A549 (cell line): ENCODE measurements at places on chromosomes 3 and 15. TPM values are rescaled to one million over a fixed set of nuclear protein-coding genes. Genes with fewer than 3 reads are reported as not detected.
A peak's percentile ranks its signal among the peaks of the same experiment; 100 is the strongest.

Gene NSUN3
- 8.6 to 11.0 TPM (median 8.8 TPM) in 3 replicates for polyA plus RNA-seq

Gene FAM131A
- 5.4 to 6.1 TPM (median 6.0 TPM) in 3 replicates for polyA plus RNA-seq

Gene KBTBD8
- 0.53 to 0.66 TPM (median 0.61 TPM) in 3 replicates for polyA plus RNA-seq

Gene PLSCR2
- not detected in 3 replicates for polyA plus RNA-seq

Gene TAGLN3
- polyA plus RNA-seq = not detected in 3 replicates

Gene GUCA1C
- polyA plus RNA-seq = not detected in 3 replicates

Gene KLHL24
- polyA plus RNA-seq = 2.7 to 4.0 TPM (median 3.6 TPM) in 3 replicates

DNA sequence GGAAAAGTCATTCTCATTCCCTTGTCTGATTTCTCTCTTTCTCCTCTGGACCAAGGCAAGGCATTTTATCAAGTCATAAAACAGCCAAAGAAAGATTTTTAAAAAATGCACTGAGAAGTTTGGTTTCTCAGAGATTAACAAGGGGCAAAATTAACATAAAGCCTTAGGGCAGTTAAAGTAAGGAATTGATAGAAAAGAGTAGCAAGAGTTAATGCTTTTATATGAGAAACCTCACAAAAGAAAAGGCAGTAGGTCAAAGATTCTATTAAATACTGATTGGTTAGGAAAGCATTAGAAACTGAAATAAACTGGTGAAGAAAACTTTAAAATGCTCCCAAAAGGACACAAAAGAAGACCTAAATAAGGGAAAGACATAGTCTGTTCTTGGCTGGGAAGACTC is 121.0 kb upstream of the PRTG start:
- DNase-seq = no peak

DNA sequence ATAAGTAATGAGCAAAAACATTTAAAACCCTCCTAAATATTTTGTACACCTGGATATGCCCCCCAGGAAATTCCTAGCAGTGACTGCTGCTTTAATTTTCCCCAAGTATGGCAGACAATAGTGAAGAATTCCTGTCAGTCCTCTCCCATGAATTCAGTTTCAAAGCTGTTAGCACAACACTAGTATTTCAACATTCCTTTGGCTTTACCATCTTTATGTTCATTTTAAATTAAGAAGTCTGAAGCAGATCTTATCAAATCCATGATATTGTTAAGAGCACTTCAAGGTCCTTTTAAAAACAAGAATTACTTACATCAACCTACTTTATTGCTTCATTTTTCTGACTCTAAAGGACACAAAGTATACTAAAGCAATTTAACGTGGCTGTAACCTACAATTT is 28.8 kb upstream of the CDIN1 start:
- no peak for DNase-seq

DNA sequence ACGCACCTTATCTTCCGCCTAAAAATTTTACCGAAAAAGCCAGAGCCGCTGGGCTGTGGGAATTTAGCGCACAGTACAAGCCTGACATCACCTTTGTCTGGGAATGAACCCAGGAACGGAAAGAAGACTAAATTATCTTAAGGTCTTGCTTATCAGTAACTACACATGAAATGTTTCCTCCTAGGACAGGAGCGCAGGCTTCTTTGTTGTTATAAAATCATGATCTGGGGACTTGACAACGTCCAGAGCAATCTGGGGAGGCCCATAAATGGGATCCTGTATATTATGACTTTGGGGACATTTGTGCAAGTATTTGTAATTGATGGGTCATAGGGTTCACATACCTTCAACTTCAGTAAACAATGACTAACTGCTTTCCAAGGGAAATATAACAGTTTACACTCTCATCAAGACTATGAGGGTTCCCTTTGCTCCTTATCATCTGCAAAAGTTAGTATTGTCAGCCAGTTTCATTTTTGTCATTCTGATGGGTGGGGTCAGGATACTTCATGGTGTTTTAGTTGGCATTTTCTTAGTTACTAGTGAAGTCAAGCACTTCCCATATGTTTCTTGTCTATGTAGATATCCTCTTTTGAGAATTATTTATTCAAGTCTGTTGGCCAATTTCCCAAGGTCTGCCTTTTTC is 213.9 kb upstream of the PFN2 start:
- peak; percentile 33 for DNase-seq

DNA sequence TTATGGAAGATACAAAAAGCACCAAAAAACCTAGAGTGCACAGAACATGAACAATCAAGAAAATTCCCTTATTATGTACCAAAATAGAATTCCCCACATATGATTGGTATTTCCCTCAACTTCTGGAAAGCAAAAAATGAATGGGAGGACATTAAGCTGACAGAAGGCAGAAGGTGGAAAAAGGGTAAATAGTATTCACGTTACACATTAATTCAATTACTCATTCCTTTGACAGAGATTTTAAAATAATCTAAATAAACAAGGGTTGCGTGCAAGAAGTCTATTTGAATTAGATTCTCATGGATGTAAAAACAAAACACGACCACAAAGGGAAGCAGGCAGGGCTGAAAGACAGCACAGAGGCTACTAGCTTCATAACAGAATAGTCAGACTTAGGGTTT is 260.5 kb upstream of the ZPLD1 start:
- DNase-seq = peak; percentile 73

DNA sequence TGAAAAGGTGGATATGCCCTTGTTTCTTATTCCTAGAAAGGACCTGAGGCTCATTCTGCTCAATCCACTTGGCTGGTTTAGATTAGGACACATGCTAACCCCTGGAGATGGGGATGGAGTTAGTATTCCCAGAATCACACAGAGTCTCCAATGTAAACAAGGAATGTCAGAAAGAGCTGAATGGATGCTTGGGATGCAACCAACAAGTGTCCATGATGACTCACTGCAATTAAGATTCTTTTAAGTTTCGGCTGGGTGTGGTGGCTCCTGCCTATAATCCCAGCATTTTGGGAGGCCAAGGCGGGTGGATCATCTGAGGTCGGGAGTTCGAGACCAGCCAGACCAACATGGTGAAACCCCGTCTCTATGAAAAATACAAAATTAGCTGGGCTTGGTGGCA is 315.5 kb upstream of the AZI2 start:
- no peak for DNase-seq

DNA sequence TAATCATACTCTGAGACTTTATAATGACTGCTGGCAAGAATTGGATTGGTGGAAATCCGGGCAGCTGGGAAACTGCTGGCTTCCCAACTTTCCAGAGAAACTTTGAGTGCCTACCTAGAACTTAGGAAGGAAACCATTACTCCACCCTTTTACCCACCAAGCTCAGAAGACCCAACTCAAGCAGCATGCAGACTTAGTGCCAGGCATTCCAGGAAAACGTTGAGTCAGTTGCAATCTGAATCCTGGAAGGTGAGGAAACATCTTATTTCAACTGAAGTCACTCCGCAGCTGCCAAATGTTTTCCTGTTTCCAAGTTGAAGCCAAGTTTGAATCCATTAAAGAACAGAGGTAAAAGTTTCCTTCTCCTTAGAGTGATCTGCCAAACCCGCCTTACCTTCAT is 126.5 kb downstream of the ZNF385D start:
- no peak for DNase-seq

DNA sequence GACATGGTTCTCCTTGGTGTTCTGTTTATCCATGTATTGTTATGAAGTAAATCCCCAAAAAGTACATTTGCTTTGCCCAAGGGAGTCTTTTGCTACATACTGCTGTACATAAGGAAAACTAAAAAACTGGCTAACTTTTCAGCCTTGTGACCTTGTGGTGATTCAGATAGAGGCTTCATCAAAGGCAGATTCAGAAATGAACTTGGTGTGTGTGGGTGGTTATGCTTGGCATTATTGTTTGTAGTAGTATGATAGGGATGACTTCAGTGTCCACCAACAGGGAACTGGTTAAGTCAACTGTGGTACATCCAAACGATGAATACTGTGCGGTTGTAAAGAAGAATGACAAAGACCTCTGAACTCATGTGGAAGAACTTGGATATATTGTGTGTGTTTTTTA is 75.6 kb upstream of the CHRNB4 start:
- DNase-seq = no peak

- DNase-seq = no peak
Measured at GRCh38 chr3:4581498-4581897, 88.3 kb downstream of the ITPR1 start.

DNA sequence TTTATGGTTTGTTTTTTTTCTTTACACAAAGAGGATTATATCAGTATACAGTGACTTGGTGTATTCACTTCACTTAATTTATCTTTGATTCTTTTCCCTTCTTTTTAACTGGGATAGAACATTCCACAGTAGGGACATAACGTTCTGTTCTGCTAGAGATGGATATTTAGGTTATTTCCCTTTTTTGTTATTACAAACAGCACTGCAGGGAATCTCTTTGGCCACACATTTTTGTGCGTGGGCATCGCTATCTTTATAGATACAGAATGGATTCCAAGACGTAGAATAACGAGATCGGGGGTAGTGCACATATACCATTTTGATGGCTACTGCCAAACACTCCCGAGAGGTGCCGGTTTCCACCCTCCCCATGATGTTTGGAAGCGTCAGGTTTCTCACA is 44.8 kb downstream of the PXYLP1 start:
- no peak for DNase-seq

DNA sequence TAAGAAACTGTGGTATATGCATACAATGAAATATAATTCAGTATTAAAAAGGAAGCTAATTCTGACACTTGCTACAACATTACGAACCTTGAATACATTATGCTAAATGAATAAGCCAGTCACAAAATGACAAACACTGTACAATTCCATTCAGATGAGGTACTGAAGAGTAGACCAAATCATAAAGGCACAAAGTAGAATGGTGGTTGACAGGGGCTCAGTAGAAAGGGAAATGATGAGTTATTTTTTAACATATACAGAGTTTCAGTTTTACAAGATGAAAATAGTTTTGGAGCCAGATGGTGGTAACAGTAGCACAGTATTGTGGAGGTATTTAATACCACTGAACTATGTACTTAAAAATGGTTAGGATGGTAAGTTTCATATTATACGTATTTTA is 254.6 kb upstream of the RBMS3 start:
- no peak for DNase-seq

DNA sequence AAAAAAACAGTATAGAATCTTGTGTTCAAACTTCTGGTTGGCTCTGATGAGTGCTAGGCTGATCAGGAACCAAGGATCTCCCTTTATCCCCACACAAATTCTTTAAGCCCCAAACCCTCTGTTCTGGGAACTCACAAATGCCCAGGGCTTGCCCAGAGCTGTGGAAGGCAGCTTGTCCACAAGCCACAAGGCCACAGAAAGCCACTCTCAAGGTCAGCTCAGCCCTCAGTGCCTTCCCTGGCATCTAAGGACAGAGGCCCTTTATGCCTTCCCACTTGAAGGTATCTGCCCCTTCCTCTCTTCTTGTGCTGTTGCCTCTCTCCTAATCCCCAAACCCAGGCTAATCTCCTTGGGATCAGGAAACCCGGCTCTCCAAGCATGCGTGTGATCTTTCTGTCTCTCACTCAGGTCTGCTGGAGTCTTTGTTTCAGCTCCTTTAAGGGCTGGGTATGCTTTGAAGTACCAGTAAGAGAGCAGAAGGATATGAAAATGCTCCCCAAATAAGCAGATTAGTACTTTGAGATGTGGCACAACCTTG is 145.0 kb upstream of the TRIM42 start:
- no peak for DNase-seq

- DNase-seq = no peak
Measured at GRCh38 chr3:49665822-49666519, 8.2 kb upstream of the APEH start.

DNA sequence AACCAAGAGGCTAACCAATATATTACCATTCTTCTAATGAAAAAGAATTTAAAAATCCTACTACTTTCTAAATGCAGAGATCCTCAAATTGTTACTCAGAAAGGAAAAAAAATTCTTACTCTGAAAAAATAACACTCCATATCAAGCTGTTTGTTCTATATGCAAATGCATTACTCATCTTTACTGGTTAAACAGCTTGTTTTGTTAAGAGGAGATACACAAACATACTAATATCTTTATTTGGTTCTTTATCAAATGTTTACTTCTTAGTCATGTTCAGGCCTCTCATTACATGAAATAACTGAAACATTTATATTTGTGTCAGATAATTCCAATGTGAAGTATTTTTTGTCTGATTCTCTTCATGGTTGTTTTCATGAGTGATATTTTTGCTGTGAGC is 146.8 kb downstream of the PCCB start:
- no peak for DNase-seq

GRCh38 chr3:143389388-143389787 is 269.8 kb downstream of the CHST2 start:
- no peak for DNase-seq

GRCh38 chr3:112815981-112816380 is 30.7 kb downstream of the CD200R1L start:
- no peak for DNase-seq

DNA sequence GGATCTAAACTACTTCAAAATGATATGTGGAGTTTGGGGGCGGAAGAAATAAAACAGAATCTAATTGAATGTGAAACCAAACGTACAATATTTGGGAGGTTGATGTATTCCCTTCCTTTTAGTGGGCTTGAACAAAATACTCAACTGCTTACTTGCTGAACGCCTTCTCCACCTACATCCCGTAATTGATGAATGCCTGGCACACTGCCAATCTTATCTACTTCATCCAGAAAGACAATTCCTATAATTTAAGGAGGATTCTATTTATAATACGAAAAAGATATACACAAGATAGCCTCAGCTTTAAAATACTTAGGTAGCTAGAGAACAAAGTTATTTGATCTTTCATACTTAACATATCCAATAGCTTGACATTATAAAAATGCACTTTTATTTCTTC is 23.1 kb upstream of the PDCD7 start:
- DNase-seq = no peak
